ENCODE measurements at places on chromosomes 5 and 9. TPM values are rescaled to one million over a fixed set of nuclear protein-coding genes. Genes with fewer than 3 reads are reported as not detected.

- H3K36me3 ChIP-seq: no peaks in the 10 kb centered on the region
- peak; percentile 71 for DNase-seq
- H3K27me3 ChIP-seq: no peaks in the 10 kb centered on the region
These were observed 5.2 kb upstream of the HDHD3 start for GRCh38 chr9:113381909-113382411.

The KIF4B gene
- not detected for total RNA-seq

The CD72 gene
- 3.6 TPM for total RNA-seq

The TAF1L gene
- total RNA-seq: not detected

The KIF27 gene
- 11.5 TPM for total RNA-seq

GRCh38 chr5:143230676-143230996 is 172.8 kb downstream of the NR3C1 start:
- H3K36me3 ChIP-seq: no peaks in the 10 kb centered on the region
- no peak for DNase-seq
- no peak overlapping the region for H3K27ac ChIP-seq

- H3K27ac ChIP-seq: no peak overlapping the region
- H3K4me1 ChIP-seq: no peaks in the 10 kb centered on the region
- DNase-seq: no peak
- H3K27me3 ChIP-seq: no peaks in the 10 kb centered on the region
- no peak overlapping the region for H3K4me3 ChIP-seq
These were observed 203.9 kb downstream of the PLK2 start for GRCh38 chr5:58255970-58256369.

The HTR4 gene
- not detected for total RNA-seq

GRCh38 chr5:93054424-93055163 is 526.4 kb downstream of the NR2F1-AS1 start:
- no peaks in the 10 kb centered on the region for H3K4me1 ChIP-seq
- H3K27me3 ChIP-seq: no peaks in the 10 kb centered on the region
- H3K4me3 ChIP-seq: no peak overlapping the region
- H3K27ac ChIP-seq: no peak overlapping the region
- H3K36me3 ChIP-seq: no peaks in the 10 kb centered on the region
- no peak for DNase-seq

Data from breast epithelium (tissue), 4 donors.